ENCODE measurements at places on chromosomes 16 and 17.

DNA sequence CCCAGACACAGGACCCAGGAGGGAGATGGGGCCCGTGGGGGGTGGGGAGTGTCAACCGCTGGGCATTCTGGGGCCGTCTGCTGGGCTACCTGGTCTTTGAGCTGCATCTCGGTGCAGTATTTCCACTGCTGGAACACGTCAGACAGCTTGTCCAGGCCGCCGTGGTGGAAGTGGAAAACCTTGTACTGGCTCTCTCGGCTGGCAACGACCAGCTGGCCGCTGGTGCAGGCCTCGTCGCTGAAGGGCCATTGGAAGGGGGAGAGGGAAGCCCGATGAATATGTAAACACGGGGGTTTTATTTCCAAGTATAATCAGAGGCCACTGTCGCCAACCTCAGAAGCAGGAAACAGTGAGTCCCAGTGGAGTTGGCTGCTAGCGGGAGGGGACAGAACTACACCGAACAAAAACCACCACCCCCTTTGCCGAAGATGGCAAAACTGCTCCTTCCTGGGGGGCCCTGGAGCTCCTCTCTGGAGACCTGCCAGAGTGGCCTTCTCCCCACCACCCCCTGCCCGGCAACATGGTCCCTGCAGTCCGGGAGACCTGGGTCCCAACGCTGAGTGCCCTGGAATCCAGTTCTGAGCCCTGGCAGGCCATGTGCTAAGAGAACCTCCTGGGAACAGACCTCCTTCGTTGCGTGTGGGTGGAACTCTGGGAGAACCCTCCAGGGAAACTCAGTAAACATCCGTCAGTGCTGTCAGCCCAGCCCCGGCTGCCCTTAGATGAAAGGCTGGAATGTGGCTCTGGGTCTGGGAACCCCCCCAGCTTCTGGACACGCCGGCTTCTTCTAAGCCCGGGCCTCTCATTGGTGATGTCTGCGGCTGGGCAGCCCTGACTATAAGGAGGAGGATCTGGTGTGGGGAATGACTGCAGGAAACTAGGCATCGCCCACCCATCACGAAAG, 84.1 kb downstream of the TBC1D16 start:
- DNase-seq, result no peak

- DNase-seq, result no peak
These were observed 13.6 kb downstream of the MEIOB start for GRCh38 chr16:1858189-1858865.

DNA sequence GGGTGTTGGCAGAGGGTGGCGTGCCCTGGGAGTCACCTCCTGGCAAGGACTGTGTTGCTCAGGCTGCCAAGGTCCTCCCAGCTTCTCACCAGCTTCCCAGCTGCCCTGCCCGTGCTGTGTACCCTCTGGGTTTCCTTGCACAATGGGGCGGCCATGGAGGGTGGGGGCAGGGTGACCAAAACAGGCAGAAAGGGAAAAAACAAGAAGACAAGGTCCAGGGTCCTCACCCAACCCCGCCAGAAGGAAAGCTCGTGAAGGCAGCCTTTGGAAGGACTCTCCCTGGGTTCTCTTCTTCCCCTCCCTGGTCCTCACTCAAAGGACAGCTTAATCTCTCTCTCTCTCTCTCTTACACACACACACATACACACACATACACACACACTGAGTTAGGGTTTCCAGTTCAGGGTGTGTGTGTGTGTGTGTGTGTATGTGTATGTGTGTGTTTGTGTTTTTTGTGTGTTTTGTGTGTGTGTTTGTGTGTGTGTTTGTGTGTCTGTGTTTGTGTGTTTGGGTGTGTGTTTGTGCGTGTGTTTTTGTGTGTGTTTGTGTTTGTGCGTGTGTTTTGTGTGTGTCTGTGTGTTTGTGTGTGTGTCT, 2.0 kb downstream of the SLC13A5 start:
- no peak for DNase-seq

DNA sequence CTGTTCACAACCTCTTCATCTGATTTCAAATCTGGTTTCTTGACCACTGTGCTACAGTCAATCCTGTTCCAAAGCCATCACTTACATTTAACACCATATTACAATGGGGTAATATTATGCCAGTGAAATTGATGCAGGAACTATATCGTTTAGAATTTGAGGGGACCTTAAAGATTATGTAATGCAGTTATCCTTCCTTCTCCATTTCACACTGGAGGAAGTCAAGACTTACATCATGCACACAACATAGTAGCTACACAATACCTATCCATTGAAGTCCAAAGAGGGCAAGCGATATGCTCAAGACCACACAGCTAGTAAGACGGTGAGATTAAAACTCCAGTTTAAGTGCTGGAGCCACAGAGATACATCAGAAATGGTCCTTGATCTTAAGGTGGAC, 16.8 kb downstream of the NOG start:
- no peak for DNase-seq

DNA sequence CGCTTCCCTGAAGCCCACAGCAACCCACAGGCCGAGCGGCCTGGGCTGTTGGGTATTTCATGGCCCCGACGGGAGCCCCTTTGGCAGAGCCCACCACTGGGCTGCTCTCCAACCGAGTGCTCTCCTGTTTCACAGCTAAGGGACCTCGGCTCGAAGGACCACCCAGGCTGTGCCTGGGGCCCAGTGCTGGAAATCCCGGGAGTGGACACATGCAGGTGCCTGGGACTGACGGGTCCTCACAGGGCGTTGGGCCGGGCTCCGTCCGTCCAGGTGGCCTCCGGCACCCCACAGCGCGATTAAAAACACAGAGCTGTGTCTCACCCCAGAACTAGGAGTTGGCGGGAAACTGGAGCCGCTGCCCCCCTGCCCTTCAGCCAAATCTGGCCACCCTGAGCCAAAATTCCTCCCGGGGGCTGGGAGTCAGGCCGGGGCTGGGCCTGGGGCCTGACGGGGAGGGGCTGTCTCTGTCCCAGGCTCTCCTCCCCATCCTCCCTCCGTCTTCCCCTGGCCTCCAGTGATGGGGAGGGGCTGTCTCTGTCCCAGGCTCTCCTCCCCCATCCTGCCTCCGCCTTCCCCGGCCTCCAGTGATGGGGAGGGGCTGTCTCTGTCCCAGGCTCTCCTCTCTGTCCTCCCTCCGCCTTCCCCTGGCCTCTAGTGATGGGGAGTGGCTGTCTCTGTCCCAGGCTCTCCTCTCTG, 14.1 kb downstream of the UTS2R start:
- DNase-seq, result no peak

DNA sequence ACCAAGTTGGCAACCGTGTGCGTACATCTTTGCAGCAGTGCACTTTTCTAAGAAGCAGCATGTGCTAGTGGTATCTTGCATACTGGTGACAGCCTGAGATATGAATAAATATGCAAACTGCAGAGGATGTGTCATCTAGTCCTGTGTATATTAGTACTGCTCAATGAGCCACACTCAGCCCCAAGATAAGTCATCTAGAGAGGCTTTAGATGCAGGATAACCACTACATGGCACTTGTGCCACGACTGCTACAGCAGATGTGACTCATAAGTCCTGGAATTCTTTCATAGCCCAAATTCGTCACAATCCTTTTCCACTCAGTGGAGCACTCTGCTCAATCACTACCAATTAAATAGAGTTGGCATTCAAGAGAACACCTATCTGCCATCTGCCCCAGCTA, 171.5 kb downstream of the AXIN2 start:
- no peak for DNase-seq

DNA sequence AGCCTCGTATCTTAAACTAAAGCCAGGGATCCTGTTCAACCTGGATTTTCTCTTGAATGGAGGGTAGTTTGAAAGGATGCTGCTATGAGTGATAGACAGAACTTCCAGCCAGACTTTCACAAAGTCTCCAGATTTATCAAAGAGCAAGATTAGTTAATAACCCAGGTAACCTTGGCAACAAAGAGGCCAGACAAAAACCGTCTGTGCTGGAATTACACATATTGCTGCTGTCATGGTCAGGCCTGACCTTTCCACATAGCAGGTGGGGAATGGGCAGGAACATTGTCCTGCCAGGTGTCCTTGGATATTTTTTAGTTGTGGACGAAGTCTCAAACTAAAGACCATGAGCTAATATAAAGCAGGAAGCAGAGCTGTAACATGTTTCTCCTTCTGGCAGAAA, 52.5 kb downstream of the HLF start:
- no peak for DNase-seq

DNA sequence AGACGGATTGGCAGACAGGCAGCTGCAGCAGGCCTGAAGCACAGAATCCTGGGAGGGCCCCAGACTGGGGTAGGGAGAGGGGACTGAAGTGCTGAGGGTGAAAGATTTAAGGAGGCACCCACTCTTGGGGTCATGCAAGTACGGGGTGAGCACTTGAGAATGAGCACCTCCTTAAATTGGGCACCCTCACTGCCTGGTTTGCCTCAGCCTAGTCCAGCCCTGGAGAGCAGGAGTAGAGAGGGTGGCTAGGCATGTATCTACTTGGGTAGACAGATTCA, 154.1 kb upstream of the CDC42EP4 start:
- no peak for DNase-seq

DNA sequence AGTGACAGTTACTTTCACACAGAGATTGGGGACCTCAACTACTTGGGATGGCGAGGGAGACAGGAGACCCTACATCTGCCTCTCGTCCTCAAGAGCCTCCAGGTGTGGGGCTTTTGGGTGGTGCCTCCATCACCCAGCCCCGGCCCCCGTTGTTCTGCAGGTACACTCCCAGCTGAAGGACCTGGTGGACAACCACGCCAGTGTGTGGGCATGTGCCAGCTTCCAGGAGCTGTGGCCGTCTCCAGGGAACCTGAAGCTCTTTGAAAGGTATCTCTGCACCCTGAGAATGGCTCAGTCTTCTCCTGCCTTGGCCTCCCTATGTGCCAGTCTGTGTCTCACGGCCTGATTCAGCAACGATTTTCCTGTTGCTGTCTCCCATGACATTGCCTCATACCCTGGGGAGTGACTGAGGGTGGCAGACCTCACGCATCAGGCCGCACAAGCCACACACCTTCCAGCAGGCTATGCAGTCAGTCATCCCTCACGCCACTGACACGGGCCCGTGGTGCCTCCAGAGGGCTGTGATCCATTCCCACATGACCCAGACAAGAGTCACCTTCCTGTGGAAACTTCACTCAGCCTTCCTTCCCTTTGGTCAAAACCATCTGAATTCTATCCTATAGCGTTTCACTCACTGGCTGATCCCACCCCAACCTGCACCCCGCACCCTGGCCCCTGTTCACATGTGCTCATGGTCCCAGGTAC, 3.7 kb downstream of the CCNF start:
- DNase-seq, result no peak

Data from CMK (cell line).